KBM-7 (cell line): ENCODE measurements at places on chromosomes 3 and 15.
A peak's percentile ranks its signal among the peaks of the same experiment; 100 is the strongest.

DNA sequence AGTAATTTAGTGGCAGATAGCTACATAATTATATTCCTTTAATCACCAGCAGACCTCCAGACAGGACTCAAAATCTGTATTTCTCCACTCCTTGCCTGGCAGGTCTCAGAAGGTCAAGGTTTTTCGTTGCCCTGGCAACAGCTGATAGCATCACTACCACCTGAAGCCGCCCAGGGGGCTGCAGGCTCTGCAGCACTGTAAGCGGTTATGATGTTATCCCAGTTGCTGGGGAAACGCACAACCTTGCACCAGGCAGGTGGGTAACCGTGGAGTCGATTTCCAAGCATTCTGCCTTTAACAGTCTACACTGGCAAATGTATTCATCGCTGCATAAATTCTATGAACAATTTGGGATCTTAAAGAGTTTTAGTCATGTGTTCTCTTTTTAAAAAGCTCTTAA is 756.3 kb downstream of the NTRK3 start:
- no peak for DNase-seq

- no peak for DNase-seq
These were observed 23.8 kb upstream of the TRAK1 start for GRCh38 chr3:42067326-42067725.

GRCh38 chr3:64884536-64884935 is 196.7 kb upstream of the ADAMTS9 start:
- DNase-seq, result no peak

DNA sequence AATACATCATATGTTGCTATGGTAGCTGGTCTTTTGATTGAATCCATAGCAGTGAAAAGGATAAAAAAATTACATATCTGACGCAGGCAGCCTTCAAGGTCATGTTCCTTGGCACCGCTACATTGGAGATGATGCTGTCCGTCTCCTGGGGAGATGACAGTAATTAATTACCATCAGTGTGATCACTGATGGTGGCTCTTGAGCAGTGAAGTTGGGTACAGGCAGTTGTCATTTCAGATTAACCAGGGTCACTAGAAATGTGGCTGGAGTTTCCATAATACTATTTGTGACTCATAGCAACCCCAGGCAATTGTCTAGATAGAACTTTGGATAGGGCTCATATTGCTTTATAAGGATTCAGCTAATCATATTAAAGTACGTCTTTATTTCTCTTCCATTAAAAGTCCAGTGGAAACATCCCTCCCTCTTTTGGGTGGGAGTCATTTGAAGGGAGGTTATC is 136.3 kb downstream of the THSD4 start:
- DNase-seq, result no peak

DNA sequence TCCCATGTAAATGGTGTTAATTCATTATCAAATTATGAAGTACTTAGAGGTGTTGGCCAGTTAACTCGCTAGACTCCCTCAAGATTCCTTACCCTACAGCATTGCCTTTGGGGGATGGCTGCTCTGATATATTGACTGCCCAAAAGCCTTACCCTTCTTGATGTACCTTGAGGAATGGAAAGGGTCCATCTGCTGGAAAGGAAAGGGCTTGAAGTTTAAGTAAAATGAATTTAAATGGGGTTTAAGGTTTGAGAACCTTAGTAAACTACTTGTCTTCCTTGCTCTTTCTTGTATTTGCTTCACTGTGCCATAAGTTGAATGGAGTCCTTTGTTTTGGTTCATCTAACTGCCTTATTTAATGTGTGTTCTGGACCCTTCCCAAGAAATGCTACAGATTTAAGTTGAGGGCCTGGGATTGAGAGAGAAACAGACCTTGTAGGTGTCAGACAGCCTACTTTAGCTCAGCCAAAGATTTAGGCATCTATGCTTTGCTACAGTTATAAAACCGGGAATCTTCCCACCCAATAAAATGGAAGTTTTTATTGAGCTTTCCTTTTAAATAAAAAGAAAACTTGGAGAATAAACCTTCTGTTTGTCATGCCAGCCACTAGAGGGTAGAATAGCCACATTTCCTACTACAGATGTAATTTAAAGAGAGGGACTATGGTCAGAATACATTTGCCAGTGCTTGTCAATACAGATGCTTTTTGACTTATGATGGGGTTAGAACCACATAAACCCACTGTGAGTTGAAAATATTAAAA is 25.3 kb downstream of the CMSS1 start:
- peak; percentile 49 for DNase-seq

DNA sequence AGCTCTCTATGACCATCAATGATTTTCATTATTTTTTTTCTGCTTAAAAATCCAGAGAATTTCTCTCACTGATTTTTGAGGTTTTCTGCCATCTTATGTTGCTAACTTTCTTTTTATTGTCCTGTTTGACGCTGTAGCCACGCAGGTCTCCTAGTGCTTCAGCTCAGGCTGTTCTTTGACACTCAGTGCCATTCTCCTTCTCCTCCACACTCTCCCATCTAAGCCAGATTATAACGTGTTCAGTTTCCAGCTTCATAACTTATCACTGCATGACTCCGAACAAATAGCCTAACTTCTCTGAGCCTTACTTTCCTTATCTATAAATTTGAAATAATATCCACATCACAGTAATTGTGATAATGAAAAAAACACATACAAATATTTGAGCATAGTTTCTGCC is 22.8 kb upstream of the ST3GAL6 start:
- DNase-seq, result no peak

- no peak for DNase-seq
These were observed 748.9 kb downstream of the MECOM start for GRCh38 chr3:168914662-168915061.

GRCh38 chr15:91861223-91861622 is 7.7 kb downstream of the SLCO3A1 start:
- peak; percentile 75 for DNase-seq

GRCh38 chr3:197687570-197687969 is 49.1 kb downstream of the RUBCN start:
- no peak for DNase-seq

DNA sequence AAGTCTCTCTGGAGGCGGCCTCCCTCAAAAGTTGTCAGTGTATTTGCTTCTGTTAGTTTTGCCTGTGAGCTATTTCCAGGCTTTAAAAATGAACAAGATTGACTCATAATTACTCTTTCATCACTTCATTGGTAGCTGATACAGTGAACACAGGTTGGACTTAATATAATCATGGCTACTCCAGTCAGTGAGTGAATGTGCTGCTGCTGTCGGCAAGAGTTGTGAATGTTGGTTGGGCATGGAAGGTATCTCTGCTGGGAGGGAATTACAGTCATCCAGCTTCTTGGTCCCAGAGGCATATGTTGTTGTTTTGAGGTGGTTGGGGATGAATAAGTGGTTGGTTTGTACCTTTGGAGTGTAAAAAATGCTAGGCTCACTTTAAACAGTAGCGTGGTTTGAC is 11.5 kb downstream of the TCF12 start:
- DNase-seq, result no peak
